ENCODE measurements at places on chromosomes 7 and 10. TPM values are rescaled to one million over a fixed set of nuclear protein-coding genes. Genes with fewer than 3 reads are reported as not detected.

GRCh38 chr10:72509941-72510340 is 115.9 kb downstream of the MICU1 start:
- DNase-seq = no peak

- no peak for DNase-seq
Measured at GRCh38 chr7:128100949-128101713, 69.9 kb upstream of the LRRC4 start.

MEOX2 gene
- total RNA-seq = 2.4 TPM

ABCB8 gene
- 43.9 TPM for total RNA-seq

HOXA10 gene
- 0.12 TPM for total RNA-seq

HOGA1 gene
- 13.3 TPM for total RNA-seq

DNA sequence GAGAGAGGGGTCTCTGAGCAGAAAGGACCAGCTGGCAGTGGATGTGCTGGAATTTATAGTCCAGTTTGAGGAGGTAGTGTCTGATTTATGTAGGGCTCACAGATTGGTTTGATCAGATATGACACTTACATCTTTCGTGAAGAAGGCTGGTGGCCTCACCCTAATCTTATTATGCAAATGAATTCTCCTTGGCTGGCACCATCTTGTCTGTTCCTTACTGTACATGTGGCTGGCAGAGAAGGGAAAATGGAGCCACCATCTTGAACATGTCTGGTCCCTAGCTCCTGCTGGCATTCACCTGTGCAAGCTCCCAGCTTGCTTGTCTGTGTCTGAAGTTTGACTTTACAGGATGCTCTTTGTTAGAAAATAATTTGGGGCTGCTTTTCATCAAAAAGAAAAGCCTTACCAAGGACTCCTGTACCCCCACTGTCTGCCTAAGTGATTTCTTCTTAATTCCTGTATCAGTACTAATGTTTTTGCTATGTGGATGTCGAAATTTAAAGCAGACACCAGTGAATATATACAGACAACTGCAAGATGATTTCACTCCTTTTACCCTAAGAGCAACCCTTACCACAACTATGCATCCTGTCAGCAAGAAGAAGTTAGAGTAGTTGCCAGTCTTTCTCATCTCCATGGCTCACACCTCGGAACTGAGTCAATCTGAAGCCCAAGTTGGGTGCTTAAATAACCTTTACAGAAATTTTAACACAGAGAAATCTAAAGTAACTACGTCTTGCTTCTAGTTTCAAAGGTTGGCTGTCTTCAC is 322.0 kb upstream of the SEMA3D start:
- no peak for DNase-seq

- peak; percentile 66 for DNase-seq
Measured at GRCh38 chr7:38932509-38933168, 23.6 kb upstream of the VPS41 start.

DNA sequence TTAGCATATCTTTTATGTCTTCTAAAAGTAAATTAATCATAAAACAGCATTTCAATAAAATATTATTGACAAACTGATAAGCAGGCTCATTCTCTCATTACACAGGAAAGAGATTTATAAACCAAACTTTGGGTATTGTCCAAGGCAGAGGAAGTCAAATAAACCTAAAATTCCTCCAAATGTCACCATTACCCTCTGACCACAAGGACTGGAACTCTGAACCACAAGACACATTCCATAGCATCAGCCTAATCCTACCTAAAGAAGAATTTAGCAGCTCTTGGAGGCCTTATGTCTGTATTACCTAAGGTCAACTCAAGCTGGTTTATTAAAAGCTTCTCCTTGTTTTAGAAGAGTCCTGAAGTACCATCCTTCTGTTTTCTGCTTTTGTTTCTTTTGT is 82.4 kb upstream of the SLC13A1 start:
- DNase-seq = no peak

Data from mucosa of gallbladder (tissue), 1 donor.